Cortex of kidney (tissue), 1 donor: ENCODE measurements at places on chromosomes 11 and 22.

DNA sequence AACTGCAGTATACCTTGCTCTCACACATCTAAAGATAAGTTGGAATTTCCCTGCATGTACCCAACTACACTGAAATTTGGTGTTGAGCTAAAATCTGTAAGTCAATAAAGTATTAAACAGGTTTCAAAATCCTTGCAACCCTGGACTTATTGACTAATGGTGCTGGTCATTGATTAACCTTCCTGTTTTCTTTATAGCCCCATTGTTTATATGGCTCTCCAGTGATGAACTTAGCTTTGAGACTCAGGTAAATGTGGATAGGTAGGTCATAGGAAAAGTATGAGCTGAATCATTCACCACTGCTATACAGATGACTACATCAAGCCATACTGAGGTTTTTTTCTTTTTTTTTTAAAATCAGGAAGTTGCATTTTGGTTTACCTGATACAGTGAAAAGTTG, 132.7 kb downstream of the FAT3 start:
- no peak for DNase-seq

DNA sequence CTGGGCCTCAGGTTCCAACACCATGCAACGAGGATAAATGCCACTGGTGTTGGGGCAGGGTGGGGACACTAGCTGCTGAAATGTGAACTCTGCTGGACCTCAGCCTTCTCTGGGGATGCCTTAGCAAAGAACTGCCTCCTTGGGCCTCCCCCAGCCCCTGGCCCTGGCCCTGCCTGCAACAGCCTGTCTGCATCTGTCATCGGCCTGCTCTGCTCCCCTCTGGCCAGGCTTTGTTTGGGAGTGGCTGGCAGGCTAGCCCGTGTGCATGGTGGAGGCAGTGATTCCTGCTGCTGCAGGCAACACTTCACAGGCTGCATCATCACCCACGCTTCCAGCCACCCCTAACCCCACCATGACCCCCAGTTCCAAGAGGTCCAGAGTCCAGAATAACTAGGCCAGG, 11.5 kb upstream of the MYOD1 start:
- DNase-seq, result no peak

DNA sequence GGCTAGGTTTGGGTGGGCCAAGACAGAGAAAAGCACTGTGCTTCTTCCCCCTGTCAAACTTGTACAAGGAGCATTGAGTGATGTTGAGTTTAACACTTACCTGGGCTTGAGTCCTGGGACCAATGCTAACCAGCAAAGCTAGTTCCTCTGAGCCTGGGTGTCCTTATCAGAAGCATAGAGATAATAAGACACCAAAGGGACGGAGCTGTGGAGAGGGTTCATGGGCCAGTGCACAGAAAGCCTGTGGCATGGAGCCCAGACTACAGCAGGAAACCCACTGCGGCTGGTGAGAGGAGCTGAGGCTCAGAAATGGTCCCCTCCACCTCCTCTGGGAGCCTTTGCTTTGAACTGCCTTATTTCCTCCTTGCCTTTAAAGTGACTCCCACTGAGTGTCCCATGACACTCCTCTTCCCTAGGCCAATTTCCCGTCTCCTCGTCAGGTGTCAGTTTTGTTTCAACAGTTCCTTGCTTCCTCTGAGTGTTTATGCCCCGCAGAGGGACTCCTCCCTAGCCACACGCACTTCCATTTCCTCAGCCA, 9.4 kb downstream of the SLCO2B1 start:
- DNase-seq, result no peak

DNA sequence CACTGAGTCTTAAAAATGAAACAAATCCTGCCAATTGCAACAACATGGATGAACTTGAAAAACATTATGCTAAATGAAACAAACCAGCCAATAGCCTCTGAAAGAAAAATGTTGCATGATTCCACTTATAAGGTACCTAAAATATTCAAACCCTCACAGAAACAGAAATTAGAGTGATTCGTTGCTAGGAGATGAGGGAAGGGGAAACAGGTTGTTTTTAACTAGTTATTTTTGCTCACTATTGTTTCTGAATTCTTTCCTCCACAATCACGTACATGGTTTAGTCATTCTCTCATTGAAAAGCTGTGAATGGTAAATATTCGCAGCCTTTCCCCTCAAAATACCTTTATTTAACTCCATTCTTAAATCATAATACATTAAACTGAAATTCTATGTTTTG, 14.0 kb upstream of the TYR start:
- DNase-seq, result no peak

- DNase-seq, result no peak
These were observed 84.9 kb downstream of the ATM start for GRCh38 chr11:108307751-108308150.

DNA sequence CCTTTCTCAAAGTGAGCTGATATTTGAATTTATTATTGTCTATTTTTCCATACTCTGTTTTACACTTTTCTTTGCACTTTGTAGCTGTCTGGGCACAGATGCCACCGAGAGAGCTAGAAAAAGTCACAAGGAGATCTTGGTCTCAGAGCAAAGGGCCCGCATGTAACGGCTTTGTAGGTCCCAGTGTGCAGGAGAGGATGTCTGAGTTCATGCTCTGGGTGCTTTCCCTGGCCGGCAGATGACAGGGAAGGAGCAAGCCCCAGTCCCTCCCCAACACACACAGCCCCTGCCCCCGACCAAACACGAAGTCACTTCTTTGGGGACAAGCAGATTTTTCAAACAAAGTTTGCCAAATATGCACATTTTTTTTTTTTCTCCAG, 55.8 kb downstream of the SMIM38 start:
- no peak for DNase-seq

DNA sequence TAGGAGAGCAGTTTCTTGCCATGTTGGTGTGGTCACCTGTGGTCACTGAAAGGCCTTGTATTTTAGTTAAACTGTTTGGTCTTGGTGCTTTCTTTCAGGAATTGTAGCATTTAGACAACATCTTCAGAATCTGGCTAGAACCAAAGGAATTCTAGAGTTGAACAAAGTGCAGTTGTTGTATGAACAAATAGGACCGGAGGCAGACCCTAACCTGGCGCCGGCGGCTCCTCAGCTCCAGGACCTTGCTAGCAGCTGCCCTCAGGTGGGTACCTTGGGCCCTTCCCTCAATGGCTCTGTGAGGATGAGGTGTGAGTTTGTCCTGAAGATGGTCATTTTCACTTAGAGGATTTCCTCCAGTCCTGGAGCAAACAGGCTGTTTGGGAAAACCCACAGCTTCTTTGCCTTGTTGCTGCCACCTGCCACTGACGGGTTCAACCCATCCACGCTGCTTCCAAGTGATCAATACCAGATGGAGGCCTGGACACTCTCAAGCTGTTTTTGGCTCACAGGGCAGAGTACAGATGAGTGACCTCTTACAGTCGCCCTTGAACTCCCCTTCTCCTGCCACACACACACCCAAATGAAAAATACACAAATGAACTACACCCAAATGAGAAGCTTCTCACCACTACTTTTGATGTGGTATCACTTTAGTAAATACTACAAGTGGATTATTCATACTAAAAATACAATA, 45.2 kb downstream of the PPP2R1B start:
- DNase-seq, result no peak

DNA sequence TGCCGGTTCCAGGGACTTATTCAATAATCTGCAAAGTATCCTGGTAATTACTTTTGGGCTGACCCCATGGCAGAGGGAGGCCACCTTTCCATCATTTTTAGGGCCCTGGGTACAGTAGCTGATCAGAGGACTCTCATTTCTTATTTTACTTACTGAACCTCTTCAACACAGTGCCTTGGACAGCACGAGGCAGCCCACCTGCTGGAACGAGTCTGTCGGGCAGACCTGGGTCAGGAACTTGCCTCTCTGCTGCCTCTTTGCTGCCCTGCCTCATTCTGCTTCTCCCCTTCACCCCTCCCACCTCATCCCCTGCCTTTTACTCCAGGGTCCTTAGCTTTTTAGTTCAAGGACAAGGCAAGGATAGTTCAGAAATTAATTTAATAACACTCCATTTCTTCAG, 204.5 kb downstream of the CSNK2A3 start:
- DNase-seq, result no peak

DNA sequence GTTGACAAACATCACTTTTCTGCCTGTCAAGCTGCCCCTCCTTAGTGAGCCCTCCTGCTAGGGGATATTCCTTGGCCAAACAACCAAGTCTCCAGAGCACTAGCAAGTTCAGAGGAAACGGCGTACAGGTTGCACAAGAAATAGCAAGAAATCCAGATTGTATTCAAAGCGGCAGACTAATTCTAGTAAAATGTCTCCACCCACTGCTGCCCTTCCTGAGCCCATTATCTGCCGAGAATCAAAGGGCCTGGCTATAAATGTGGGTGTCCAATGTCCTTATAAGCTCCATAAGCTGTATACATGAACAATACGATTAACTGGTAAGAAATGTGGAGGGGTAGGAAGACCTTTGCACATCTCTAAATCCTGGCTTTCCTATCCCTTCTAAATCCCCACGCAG, 44.0 kb upstream of the AKIP1 start:
- no peak for DNase-seq

DNA sequence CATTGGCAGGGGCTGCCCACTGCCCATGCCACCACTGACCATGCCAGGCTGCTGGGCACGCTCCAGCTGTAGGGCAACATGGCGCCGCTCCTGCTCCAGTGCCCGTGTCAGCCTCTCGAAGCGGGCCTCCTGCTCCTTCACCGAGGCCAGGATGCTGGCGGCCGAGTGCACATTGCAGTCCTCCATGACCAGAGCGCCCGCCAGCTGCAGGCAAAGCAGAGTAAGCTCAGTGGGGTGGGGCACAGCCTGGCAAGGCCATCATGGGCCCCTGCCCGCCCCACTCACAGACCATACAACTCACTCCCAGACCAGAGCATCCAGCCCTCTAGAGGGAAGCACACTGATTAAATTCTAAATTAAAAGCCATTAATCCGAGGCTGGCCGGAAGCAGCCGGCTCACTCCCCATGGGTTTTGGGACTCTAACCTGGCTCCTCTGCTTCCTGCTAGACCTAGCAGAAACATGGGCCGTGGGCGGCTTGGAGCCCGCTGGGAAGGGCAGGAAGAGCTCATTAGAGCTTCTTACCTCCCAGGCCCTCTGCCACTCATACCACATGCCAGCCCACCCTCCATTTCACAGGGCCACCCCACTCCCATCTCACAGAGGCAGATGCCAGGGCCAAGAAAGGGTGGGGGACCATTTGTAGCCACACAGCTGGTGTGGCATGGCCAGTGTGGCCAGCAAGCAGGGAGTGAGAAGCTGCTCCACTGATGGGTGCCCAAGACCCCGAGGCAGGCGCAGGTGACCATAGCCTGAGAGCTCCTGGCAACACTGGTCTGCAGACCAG, 25.8 kb downstream of the ARVCF start:
- no peak for DNase-seq

- no peak for DNase-seq
These were observed 8.3 kb downstream of the MUC2 start for GRCh38 chr11:1082728-1083620.

GRCh38 chr11:10450462-10451425, 4.3 kb upstream of the AMPD3 start:
- no peak for DNase-seq

- DNase-seq, result no peak
These were observed 4.4 kb upstream of the DENND5A start for GRCh38 chr11:9269492-9270013.

DNA sequence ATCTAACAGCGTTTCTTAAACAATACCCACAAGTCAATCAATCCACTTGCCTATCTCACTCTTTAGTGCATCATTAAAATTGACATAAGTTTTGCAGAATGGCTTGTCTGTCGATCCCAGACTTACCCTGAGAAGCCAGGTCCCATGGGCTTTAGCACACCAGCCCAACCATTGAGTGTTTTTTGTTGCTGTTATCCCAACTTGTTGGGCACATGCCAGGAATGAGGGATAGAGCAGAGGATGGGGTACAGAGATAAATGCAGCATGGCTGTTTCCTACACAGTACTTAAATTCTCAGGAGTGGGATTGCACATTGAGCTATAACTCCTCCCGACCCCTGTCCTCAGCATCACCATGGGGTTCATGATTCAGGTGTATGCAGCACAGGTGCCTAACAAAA, 64.2 kb upstream of the RASSF10 start:
- DNase-seq, result no peak

GRCh38 chr22:48240935-48241230, 1478.4 kb downstream of the TBC1D22A start:
- no peak for DNase-seq

DNA sequence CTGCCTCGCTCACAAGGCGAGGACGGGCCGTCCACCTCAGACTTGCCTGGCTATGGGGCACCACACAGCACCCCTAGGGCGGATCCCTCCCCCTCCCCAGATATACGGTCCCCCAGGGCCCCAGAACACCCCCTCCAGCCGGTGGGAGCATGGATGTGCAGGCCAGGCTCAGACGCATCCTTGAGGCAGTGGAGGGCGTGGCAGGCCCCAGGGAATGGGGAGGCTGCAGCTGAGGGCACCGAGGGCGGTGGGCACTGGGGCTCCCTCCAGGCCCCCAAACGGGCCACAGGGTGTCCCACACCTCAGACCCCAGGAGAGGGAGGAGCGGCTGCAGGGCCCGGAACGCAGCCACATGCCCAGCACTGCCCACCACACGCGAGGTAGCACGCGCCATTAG, 12.1 kb downstream of the TTLL8 start:
- DNase-seq, result no peak

- no peak for DNase-seq
These were observed 37.1 kb upstream of the MMP12 start for GRCh38 chr11:102911758-102912481.

GRCh38 chr11:1921574-1922141, 2.2 kb downstream of the TNNT3 start:
- DNase-seq, result no peak

- DNase-seq, result no peak
These were observed 973.5 kb downstream of the JRKL start for GRCh38 chr11:97363331-97363730.

DNA sequence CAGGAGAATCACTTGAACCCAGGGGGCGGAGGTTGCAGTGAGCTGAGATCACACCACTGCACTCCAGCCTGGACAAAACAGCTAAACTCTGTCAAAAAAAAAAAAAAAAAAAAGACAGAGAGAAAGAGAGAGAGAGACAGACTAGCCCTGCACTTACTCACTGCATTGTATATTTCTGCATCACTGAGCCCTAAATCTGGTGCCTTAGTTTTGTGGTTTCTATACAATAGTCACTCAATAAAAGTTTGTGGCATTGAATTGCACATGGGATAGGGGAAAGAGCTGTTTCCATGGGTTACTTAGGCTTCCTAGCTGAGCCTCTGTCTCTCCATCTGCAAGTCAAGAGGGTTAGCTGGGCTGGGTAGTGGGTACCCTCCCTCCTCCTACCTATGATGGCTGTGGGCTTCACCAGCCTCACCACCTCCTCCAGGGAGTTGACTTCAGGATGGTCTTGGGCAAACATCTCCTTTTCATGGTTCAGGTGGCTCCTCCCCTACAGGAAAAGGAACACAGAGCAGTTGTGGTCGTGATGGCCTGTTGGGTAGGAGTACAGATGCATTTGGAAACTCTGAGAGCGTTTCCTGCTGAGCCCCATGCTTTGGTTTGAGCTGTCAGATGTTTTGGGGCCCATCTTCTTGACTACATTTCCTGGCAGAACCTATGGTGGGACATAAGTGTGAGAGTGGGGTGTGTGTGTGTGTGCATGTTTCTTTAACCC, 73.2 kb downstream of the CCDC81 start:
- no peak for DNase-seq

GRCh38 chr11:30411383-30411782, 88.5 kb downstream of the ARL14EP start:
- DNase-seq, result no peak
